WERI-Rb-1 (cell line): ENCODE measurements at places on chromosomes 5 and 9.

GRCh38 chr9:7967093-7967827 is 167.7 kb upstream of the DMAC1 start:
- no peak for DNase-seq

DNA sequence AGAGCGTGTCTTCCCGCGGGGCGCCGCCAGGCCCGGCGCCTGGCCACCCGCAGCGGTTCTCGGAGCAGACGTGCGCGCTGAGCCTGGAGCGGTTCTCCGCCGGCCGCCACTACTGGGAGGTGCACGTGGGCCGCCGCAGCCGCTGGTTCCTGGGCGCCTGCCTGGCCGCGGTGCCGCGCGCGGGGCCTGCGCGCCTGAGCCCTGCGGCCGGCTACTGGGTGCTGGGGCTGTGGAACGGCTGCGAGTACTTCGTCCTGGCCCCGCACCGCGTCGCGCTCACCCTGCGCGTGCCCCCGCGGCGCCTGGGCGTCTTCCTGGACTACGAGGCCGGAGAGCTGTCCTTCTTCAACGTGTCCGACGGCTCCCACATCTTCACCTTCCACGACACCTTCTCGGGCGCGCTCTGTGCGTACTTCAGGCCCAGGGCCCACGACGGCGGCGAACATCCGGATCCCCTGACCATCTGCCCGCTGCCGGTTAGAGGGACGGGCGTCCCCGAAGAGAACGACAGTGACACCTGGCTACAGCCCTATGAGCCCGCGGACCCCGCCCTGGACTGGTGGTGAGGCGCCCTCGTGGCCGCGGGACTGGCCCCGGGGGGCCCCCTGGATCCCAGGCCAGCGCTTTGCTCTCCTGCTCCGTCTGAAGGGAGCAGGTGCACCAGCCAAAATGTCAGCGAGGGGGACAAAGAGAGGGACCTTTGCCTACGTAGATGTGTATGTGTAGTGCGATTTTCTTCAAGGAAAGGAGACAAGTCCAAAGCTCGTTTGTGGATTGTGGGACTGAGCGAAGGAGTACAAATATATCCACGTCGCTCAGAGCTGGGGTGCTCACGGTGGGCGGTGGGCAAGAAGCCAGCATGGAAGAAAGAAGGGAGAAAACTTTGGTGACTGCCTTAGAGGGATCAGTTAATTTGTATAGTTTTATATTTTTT is 19.5 kb downstream of the BTNL9 start:
- DNase-seq: no peak

GRCh38 chr9:116287721-116288120 is 134.1 kb downstream of the PAPPA start:
- DNase-seq: no peak

GRCh38 chr5:99129768-99130501 is 201.1 kb upstream of the CHD1 start:
- peak; percentile 70 for DNase-seq

DNA sequence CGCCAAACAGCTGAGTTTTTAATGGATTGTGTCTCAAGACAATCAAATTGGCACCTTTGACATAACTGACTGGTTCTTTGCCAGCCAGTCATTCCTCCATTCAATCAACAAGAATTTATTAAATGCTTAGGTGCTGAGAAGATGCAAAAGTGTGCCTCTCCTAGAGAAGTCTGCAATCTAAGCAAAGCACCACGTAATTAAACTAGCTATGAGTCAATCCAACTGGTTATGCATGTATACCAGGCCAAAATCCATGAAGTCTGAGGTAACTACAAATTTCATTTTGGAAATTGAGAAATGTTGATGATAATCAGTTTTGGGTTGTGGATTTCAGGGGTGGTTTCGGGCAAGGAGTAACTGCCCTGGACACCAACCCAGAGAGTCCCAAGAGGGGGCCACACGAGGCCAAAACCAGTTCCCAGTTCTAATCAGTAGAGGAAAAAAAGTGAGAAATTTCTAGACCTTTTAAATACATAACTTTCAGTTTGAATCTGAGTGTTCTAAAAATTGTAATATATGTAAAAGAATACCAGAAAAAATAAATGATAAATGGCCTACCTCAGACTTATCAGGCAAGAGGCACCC is 92.6 kb downstream of the EFNA5 start:
- DNase-seq: no peak

DNA sequence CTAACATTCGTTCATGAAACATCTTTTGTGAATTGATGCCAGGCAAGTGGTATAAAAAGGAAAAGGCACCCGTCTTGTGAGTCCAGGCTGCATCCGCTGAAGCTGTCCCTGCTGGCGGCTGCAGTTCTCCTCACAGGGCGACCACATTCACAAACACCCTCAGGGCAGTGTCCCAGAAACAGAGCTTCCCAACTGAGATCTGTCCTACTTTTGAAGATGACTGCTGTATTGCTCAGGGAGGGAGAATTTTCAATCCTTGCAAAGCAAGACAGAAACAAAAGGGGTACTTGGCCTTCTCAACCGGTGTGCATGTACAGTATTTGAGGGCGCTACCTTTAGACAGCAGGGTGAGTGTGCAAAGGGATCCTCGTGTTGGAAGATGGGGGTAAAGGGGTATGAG is 316.1 kb downstream of the GADD45G start:
- DNase-seq: no peak

- no peak for DNase-seq
Measured at GRCh38 chr5:143302341-143303045, 101.0 kb downstream of the NR3C1 start.

GRCh38 chr9:12185856-12186255 is 507.3 kb upstream of the TYRP1 start:
- DNase-seq: no peak

DNA sequence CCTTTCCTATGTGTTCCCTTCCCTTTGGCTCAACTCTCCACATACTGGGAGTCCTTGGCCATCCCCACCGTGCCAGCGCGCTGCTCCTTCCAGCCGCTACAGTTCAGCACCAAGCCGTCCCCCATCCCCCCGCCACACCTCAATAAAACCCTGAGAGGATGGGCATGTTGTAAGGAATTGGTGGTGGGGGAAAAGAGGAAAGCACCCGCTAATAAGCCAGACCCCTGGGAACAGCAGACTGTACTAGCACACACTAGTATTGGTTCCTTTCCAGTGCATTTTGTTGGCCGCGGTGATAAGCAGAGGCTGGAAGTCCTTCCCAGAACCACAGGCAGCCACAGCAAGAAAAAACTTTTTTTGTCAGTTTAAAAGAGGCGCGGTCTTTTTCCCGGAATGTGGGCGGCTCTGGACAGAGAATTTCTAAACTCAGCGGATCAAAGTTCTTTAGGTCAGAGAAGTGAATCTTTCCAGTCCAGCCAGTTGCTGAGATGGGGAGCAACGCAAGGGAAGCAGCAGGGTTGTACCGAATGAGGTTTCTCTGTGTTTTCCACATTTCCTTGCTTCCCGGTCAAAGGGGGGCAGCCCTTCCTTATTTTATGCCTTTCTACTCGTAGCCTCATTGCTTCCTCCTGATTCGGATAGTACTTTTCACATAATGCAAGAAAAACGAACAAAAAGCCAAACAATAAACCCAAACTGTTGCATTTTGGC is 2.1 kb downstream of the CHSY3 start:
- DNase-seq: no peak

- no peak for DNase-seq
Measured at GRCh38 chr9:70492319-70492777, 77.9 kb upstream of the KLF9 start.

DNA sequence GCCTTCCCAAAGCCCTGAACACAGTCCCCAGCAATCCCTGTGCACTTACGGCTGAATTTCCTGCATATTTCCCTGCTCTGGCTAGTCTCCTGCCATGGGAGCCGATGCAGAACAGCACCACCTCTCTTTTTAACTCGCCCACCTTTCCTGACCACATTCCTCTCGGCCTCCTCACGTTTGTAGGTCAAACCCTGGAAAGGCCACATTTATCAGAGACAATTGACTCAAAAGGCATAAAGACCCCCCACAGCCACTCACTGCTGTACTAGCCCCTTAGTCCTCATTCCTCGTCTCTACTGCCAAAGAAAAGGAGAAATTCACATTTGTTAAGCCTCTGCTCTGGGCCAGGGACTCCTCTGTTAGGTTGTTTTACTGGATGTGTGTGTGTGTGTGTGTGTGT is 43.6 kb downstream of the ENC1 start:
- DNase-seq: no peak

- no peak for DNase-seq
Measured at GRCh38 chr5:78964889-78965288, 20.2 kb downstream of the ARSB start.

DNA sequence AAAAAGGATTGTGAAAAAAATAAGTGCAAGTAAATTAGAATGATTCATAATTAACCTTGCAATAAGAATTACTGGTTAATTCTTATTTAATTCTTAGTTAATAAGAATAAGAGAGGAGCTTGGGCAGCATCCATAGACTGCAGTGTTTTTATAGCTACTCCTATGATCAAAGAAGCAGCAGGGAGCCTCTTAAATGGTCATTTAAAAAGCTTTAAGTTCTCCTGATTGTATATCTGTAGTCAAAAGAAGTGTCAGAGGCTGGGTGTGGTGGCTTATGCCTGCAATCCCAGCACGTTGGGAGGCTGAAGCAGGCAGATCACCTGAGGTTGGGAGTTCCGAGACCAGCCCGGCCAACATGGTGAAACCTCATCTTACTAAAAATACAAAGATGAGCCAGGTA is 14.4 kb downstream of the ACER2 start:
- no peak for DNase-seq

- DNase-seq: peak; percentile 39
Measured at GRCh38 chr5:157253547-157253946, 12.4 kb upstream of the CYFIP2 start.

GRCh38 chr5:74153255-74153790 is 487.2 kb downstream of the ENC1 start:
- no peak for DNase-seq

DNA sequence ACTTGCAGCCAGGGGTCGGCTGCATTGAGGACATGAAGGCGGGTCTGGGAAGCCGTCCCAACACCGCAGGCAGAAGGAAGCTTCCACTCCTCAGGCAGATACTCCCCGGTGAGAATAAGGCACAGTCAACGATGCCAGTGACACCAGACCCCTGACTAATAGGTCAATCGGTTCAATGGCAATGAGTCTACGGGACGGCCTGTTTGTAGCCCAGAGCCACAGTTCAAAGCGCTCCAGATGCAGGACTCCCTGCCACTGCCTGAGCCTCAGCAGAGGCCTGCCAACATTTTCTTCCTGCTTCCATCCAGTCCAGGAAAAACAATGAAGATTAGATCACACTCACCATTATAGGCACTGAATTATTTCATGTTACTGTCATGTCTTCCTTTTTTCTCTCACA is 84.5 kb upstream of the SIMC1 start:
- DNase-seq: no peak

DNA sequence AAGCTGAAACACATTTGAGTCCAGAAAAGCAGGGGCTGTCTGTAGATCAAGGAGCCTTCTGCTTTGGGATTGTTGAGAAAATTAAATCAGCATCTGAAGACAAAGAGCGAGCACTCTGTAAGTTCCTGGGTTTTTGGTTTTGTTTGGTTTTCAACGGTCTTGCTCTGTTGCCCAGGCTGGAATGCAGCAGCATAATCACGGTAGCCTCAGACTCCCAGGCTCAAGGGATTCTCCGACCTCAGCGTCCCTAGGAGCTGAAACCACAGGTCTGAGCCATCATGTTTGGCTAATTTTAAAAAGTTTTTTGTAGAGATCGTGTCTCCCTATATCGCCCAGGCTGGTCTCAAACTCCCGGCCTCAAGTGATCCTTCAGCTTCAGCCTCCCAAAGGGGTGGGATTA is 266.5 kb upstream of the ADAMTS16 start:
- no peak for DNase-seq

- DNase-seq: no peak
Measured at GRCh38 chr9:134215699-134216448, 51.5 kb upstream of the RNU6ATAC start.

DNA sequence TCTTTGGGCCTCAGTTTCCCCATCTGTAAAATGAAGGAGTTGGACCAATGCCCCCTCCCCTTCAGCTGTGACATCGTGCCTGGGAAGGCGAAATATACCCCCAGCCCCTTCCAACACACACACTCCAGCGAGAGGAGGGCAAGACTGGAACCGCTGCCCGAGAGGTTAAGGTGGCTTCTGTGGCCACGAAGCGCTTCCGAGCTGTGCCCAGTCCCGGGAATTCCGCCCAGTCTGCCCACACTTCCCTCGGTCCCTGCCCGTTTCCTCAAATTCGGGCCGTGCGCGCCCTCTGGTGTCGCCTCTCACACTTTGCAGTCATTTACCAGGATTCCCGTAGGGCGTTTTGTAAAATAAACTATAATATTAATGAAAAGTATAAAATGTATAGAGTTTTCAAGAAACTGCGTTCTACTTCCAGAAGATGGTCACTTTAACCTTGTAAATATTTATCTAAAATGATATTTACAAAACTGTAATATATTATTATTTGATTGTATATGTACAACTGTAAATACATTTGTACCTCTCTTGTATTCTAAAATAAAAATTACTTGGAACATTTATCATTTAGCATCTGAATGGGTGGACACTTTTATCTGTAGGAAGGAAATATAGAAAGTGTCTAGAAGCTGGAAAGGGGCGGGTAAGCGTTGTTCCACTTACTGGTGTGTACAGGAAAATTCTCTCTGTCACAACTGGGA is 11.0 kb upstream of the EXOSC2 start:
- peak; percentile 84 for DNase-seq

DNA sequence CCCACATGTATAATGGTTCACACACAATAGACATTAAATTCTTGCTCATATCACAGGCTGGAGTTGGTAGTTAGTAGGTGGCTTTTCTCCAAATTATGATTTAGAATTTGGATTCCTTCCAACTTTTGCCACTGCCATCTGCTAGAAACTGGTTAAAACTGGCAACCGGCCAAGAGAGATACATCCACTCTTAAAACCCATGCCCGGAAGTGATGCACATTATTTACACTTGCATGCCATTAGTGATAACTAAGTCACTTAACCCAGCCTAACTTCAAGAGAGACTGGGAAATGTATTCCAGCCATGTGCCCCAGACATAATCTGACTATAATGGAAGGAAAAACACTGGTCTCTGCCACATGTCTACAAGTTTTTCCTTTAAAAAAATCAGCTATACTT is 395.7 kb upstream of the SEMA6A start:
- no peak for DNase-seq

GRCh38 chr9:128370367-128370751 is 815 bp upstream of the URM1 start:
- no peak for DNase-seq

GRCh38 chr5:39118638-39119037 is 44.4 kb upstream of the RICTOR start:
- DNase-seq: no peak

DNA sequence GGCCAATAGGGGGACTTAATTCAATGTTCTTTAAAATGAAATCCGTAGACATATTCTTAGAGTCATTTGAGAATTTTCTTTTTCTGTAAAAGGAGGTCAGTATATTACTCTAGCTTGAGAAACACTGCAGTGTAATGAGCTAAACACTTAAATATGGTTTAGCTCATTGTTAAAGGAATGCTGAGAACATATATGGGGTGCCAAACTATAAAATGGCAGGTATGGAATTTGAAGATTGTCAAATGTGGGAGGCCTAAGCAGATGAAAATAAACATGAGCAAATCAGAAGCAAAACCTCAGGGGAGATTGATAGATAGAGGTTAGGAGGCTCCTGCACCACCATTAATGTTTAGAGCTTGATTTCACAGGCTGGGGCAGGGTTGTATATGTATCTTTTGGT is 57.9 kb downstream of the STX17 start:
- no peak for DNase-seq

GRCh38 chr5:121313886-121314285 is 537.8 kb upstream of the FTMT start:
- DNase-seq: no peak
